ENCODE measurements at places on chromosomes 7 and 10. TPM values are rescaled to one million over a fixed set of nuclear protein-coding genes. Genes with fewer than 3 reads are reported as not detected.

Gene MTG1
- 22.8 TPM for total RNA-seq

Gene VPS37D
- total RNA-seq = 1.3 TPM

Gene FBXL13
- total RNA-seq = 5.6 TPM

Gene ENTPD7
- 9.3 TPM for total RNA-seq

Gene LRRC61
- 25.2 TPM for total RNA-seq

Gene SEMA3E
- total RNA-seq = under 0.01 TPM

GRCh38 chr7:131072505-131073091 lies 255.1 kb upstream of the MKLN1 start:
- no peak for DNase-seq

DNA sequence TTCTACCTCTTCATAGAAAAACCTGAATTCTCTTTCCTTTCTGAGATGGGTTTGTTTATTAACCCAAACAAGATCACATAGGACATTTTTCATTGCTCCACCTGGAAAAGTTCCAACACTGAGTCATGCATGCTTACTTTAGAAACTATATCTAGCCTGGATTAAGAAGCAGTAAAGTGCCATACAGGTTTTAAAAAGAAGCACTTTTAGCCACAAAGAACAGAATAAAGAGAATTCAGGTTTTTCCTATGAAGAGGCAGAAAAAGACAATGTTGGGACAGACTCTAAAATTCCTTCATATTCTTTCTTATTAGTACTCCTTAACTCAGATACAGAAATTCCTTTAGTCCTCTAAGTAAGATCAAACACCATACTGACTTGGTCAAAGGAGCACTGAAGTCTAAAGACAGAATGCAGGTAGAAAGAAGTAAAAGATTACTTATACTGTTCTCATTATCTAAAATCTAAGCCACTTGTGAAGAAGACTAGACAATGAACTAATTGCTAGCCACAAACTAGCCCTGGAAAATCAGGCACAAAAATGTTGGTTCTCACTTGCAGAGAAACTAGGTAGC lies 241.3 kb downstream of the ANK3 start:
- DNase-seq = no peak

- DNase-seq = no peak
These were observed 403.5 kb downstream of the ARL4A start for GRCh38 chr7:13090959-13091358.

GRCh38 chr10:57049096-57049495 lies 688.0 kb upstream of the ZWINT start:
- no peak for DNase-seq

GRCh38 chr7:123480107-123480506 lies 54.3 kb downstream of the IQUB start:
- no peak for DNase-seq

DNA sequence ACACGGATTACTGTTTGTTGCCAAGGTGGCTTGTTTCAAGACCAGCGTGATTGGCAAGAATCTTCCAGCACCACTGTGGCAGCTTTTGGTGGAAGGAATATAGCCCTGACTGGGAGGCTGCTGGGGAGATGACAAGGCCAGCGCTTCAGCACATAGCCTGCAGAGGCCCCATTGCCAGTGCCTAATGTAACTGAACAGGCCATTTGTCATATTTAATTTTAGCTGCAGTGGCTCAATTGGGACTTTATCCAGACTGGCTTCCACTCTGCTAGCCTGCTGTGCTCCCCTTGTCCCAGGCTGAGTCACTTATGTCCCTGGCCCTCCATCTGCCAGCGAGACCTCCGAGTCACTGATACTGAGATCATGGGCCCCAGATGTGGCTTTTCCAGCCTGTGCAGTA lies 483.1 kb downstream of the GALNT17 start:
- DNase-seq = no peak

DNA sequence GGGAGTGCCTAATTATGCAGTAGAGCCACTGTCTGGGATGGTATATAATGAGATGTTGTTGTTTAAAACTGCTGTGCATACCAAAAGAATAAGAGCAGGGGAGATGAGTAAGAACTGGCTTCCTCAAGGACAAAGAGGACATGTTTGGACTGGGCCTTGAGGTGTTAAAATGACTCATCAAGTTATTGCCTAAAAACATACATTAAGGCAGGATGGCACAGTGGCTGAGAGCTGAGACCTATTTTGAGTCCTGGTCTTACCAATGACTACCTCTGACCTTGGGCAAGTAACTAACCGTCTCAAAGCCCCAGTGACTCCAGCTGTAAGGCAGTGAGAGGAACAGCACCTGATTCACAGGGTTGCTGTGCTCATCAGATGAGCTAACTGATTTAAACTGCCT lies 71.1 kb downstream of the CFAP58 start:
- DNase-seq = no peak

- DNase-seq = no peak
These were observed 347.3 kb downstream of the ARL4A start for GRCh38 chr7:13034693-13035092.

DNA sequence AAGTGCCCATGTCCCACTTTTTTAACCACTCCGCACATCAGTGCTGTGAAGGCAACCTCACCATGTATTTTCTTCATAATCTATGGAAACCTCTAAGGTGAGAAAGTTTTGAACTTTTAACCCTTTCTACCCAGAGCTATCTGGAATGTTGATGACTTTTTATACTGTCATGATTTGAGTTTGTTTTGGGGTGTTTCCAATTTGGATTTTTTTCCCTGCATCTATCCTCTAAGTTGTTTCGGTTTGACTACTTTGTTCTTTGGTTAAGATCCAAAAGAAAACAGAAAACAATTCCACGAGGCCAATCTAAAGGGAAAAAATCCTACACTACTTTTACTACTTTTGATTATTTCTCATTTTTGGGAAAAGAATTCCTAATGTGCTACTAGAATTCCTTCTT lies 279.7 kb downstream of the USP6NL start:
- DNase-seq = no peak
